ENCODE measurements at places on chromosomes 3 and 15.

DNA sequence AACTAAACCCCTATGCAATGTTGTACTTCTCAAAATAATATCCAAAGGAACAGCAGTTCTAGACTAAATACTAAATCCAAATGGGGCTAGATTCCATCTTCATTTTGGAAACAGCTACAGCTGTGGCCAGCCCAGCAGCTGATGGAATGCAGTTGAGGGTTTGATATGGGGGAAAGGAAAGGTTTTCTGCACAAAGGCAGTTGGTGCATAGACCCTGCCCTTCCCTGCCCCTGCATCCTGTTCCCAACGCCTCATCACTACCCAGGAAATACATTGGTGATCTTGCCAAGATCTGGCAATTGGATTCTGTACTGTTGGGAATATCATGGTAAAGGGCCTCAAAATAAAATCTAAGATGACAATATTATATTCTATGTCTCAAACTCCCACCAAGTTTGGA lies 43.9 kb downstream of the DTWD1 start:
- DNase-seq: no peak

- DNase-seq: no peak
These were observed 16.6 kb upstream of the BCL2A1 start for GRCh38 chr15:79987569-79987955.

GRCh38 chr15:39649757-39650156 lies 68.9 kb downstream of the THBS1 start:
- no peak for DNase-seq

DNA sequence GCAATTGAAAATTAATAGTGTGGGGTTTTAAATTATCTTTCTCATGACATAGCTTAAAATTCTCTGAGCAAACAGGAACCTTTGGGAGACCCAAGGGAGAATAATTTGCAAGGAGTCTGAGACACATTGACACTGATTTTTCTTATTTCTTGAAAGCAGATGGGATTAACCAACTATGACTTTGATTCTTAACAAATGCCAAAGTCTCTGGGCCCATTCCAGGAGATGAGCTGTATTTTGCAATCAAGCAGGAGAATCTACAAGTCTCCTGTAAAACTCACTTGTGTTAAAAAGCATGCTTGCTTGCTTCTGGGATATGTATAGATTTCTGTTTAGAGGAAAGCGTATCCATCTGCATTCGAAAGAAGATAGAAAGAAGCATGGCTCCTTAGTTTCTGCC lies 71.3 kb upstream of the STT3B start:
- DNase-seq: no peak

- no peak for DNase-seq
These were observed 1.3 kb downstream of the BNIP2 start for GRCh38 chr15:59687836-59688235.

DNA sequence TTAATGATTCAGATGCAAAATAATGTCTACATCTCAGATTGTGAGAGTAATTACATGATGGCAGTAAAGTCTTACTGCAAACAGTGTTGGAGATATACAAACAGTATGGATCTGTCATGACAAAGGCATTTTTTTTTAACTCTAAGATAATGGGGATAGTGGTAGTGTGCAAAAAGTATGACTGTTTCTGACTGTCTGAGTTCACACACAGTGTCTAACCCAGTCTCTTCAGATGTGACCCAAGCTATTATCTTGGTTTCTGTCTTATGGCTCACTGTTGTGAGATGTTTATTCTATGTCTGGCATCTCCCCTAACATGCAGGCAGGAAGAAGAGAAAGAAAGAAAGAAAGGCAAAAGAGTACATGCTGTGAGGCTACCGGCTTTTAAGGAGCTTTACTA lies 17.0 kb downstream of the RPL39L start:
- DNase-seq: no peak

Data from M059J (cell line).